ENCODE measurements at places on chromosomes 11 and 22.

DNA sequence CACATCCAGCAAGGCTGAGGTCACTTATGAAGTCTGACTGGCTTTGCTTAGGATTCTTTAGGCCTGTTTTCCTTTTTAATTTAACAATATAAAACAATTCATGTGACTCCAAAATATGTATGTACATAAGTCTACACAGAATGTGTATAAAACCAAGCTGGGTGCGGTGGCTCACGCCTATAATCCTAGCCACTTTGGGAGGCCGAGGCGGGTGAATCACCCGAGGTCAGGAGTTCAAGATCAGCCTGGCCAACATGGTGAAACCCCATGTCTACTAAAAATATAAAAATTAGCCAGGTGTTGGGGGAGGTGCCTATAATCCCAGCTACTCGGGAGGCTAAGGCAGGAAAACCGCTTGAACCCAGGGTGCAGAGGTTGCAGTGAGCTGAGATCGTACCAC lies 83.1 kb downstream of the SHANK2 start:
- no peak for DNase-seq

GRCh38 chr11:26070714-26071380 lies 261.1 kb upstream of the ANO3 start:
- DNase-seq, result no peak

DNA sequence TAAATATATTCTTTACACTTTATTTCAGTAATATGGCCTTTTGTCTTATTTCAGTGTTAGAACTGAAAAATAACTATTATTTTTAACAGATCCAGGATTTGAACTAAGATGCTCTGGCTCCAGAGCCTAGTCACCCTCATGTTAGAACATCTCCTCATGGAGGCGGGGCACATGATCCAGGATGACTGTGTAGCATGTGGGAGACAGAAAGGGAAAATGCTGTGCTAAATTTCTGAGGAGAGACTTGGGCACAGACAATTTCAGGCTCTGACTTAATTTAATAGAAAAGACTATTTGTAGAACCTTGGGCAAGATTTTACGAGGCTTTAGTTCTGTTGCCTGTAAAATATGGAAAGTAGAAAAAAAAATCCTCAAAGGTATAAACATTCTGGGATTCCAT lies 24.1 kb downstream of the CTSC start:
- no peak for DNase-seq

DNA sequence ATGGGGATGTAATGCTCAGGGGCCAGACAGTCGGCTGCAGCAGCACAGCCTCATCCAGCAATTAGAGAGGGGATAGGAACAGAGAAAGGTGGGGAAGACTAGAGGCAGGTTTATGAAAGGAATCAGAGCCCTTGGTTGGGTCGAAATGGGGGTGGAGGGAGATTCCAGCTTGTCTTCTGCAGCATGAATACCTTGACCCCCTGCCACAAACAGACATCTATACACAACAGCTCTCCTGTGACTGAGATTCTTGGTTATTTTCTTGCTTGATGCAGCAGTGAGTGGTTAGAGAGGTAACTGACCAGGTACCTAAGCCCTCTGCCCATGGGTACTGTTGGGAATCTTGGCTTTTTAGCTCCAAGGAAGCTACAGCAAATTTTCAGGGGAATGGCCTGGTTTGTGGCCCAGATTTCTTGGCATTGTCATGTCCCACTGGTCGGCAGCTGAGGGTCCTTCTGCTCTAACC lies at the start of gene TRIM49D1:
Gene TRIM49D1, minus strand, starts transcription at position 51 of the 466 bp plus-strand sequence. CDS start 4,535 bp downstream, outside the sequence.
- DNase-seq, result no peak

GRCh38 chr11:324156-324555 lies 3.5 kb upstream of the IFITM3 start:
- DNase-seq, result no peak

- no peak for DNase-seq
These were observed 72.1 kb upstream of the CD82 start for GRCh38 chr11:44493383-44493782.

- DNase-seq, result no peak
These were observed 21.8 kb downstream of the CACNA1I start for GRCh38 chr22:39592081-39593065.

Measured in hypothalamus (tissue), 51 donors.